ENCODE measurements at places on chromosomes 5 and 9.

GRCh38 chr5:585556-585955, 26.6 kb upstream of the CEP72 start:
- ATAC-seq: no peak

- no peak for ATAC-seq
These were observed 133.0 kb downstream of the ENC1 start for GRCh38 chr5:74507370-74508005.

- ATAC-seq: no peak
These were observed 7.8 kb upstream of the ALDOB start for GRCh38 chr9:101443364-101443771.

DNA sequence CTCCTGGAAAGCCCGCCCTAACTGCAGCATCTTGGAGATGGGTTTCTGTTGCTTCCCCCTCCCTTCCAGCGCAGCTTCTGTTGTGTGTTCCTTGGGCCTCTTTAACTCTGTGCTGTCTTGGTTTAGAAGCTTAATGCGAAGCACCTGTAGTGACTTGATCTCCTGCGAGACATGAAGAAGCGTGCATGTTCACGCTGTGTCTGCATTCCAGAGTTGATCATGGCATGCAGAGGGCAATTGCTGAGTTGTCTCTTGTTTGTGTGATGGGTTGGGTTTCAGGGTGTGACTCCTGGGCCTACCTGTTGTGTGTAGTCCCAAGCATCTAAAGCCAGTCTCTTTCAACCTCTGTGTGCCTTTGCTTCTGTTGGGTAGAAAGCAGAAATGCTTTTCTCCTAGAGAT, 155.6 kb downstream of the SMARCA2 start:
- no peak for ATAC-seq

- ATAC-seq: no peak
These were observed 55.1 kb downstream of the WHRN start for GRCh38 chr9:114450181-114450580.

DNA sequence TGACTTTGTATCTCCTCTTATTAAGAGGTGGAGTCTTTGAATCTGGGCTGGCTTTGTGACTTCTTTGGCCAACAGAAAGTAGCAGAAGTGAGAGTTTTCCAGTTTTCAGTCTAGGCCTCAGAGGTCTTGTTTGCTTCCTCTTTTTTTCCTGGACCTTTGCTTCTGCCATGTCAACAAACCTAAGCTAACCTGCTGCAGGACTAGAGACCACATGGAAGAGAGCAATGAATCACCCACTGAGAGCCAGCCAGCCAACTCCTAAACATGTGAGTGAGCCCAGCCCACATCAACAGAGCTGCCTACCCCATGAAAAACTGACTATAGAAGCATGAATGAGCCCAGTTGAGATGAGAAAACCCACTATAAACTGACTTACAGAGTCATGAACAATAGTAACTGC, 29.9 kb downstream of the MRPL22 start:
- no peak for ATAC-seq

- ATAC-seq: no peak
These were observed 81.6 kb downstream of the IRX2 start for GRCh38 chr5:2669913-2670312.

- no peak for ATAC-seq
These were observed 143.5 kb downstream of the MLLT3 start for GRCh38 chr9:20478786-20479185.

DNA sequence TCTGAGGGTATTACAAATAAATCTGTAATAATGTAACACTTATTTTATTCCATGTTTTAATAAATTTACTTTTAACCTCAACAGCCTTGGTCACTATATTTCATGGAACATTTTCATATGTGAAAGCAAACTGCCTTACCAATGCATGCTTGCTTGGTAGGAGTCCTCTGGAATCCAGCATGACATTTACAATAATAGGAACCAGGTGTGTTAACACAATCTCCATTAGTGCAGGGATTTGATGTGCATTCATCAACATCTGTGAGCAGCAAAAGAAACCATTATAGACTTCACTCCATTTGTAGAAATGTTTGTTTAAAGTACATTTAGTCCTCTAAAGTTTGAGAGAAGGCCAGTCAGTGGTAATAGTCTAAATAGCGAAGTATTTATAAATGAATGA, 159.4 kb downstream of the FBN2 start:
- ATAC-seq: peak; percentile 28

DNA sequence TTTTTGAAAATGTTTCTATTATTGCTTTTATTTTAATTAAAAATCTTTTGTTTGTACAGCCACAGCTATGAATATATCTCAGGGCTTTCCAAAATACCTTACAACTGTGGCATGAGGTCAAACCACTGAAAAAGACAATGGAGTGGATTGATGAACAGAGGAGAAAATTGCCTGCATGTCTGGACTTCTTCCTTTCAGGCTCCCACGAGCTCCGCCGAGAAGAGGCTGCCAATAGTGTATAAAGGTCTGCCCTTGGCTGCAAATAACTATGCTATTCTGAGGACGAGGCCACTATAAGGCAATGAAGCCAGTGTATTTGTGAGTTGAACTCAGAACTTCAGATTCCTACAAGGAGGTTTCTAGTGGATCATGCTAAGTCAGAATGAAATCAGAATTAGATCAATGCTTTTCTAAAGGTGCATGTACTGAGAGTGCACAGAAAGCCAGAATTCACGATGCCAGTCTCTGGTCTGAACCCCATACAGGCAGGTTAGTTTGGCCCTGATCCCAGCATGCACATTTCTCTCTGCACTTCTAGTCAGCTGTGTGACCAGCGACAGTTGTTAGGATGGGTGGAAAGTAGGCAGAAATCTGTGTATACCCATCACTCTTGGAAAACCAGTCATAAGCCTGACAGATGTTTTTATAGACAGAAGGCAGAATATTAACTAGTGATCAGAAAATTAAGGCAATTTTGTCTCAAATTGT, 42.7 kb upstream of the PLPP1 start:
- ATAC-seq: peak; percentile 57

GRCh38 chr9:113528088-113528487, 64.6 kb downstream of the RGS3 start:
- ATAC-seq: no peak

- peak; percentile 82 for ATAC-seq
These were observed 48.8 kb downstream of the KCNIP1 start for GRCh38 chr5:170552621-170553115.

- peak; percentile 64 for ATAC-seq
These were observed 610 bp downstream of the PSIP1 start for GRCh38 chr9:15509931-15510788.

GRCh38 chr9:116549061-116549664, 137.9 kb upstream of the TRIM32 start:
- ATAC-seq: peak; percentile 91

GRCh38 chr5:34735491-34736426, 79.6 kb downstream of the RAI14 start:
- ATAC-seq: peak; percentile 38

DNA sequence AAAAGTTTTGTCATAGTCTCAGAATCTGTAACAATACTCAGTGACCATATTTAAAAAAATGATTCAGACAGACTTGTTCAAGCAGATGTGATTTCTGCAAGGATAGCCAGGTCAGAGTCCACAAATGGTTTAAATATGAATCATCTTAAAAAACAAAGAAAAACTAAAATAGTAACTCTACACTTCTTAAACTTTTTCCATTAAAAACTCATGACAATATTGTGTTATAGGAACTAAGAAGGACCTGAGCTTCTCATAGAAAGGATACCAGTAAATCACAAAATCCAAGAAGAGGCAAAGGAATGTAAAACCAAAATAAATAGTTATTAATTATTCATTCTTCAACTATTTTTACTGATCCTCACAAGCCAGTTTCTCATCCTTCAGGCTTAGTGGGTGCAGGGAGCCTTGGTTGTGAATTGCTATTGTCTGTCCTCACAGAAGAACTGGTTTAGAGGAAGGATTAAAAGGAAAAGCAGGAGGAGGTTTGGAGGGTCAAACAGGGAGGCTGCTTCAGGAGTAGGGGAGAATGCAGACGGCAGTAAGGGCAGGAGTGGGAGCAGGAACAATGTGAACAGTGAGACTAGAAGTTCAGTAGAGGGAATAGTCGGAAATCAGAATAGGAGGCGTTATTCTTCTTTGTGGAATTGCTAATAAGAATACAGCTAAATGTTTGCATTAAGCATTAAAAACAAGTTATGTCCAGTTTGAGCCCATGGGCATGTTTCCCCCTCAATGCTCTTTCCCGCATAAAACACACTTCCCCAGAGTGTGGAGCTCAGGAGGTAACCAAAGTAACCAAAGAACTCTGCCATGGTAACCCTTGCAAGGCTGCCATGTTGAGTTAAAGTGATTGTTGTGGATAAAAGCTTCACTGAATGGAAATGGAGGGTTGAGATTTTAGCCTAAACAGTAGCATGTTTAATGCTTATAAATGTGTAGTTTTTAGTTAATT, 110.7 kb downstream of the CCDC192 start:
- peak; percentile 84 for ATAC-seq

- no peak for ATAC-seq
These were observed 176.7 kb upstream of the FGF10 start for GRCh38 chr5:44565902-44566301.

- no peak for ATAC-seq
These were observed 60.2 kb downstream of the TSTD2 start for GRCh38 chr9:97572892-97573365.

DNA sequence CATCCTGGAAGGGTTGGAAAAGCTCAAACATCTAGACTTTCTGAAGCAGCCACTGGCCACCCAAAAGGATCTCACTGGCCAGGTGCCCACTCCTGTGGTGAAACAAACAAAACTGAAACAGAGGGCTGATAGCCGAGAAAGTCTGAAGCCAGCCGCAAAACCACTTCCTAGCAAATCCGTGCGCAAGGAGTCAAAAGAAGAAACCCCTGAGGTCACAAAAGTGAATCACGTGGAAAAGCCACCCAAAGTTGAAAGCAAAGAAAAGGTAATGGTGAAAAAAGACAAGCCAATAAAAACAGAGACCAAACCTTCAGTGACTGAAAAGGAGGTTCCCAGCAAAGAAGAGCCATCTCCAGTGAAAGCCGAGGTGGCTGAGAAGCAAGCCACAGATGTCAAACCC, 87.6 kb downstream of the MAP1B start:
- no peak for ATAC-seq

DNA sequence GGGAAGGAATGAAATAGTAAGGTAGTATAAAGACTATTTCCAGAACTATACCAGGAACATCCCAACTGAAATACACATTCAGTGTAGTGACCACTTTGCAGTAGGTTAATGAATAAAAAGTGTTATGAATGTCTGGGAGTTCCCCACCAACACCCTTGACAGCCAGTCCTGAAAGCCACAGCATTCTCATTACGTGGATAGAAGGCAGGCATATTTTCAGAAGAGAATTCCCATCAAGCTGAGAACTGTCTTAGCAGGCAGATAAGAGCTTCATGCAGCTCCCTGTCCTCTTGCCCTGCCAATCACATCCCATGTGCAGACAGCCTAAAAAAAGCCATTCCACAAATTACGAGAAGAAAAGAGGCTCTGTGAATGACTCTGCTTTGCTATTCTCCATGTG, 695.0 kb downstream of the DTWD2 start:
- no peak for ATAC-seq

DNA sequence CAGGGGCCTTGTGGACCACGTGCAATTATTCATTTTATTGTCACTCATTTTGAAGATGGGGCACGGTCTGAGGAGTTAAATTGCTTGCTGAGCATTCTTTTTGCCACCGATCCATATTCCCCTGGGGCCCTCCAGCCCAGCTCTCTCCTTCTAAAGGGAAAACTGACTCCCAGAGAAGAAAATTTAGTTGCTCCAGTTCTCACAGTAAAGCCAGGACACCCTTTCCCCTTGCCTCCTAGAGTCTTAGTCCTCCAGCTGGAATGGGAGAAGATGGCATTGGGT, 1.0 kb upstream of the PANK3 start:
- ATAC-seq: no peak
